ENCODE measurements at places on chromosomes 1 and 21. TPM values are rescaled to one million over a fixed set of nuclear protein-coding genes. Genes with fewer than 3 reads are reported as not detected.

Gene KANK4
- not detected for total RNA-seq

DNA sequence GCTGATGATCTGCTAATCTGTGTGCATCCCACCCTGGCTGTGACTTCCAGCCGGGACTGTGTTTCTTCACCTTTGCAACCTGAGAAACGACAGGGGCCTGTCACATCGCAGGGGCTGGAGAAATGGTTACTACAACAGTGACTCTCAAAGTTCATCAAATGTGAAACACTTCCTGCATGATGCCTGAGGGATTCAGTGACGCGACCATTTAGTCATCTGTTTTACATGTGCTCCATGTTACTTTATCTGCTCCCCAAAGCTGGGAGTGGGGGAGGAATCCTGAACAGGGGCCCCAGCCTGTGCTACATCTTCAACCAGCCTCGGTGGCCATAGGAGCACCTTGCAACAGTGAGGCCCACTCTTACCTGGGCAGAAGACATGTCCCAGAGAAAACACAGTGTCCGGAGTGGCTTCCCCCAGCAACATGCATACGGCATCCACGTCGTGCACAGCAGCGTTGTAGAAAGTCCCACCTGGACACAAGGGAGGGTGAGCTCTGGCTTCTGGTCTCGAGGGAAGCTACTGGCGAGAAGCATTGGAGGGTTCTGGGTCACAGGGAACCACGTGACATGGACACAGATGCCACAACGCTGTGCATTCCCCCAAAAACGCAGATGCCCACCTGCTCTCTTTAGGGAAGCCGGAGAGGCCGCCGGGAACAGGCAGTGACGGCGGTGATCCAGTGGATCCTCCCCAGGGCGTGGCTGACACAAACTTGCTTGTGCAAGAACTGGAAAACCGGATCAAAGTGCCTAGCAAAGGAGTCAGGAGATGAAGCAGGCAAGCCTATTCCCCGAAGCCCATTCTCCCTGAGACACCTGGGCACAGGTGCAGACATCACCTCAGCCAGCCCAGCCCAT, 9.6 kb upstream of the CCDC27 start:
- no peak for DNase-seq

Gene PFKFB2
- total RNA-seq = 3.6 TPM

Gene SUMO3
- 63.5 TPM for total RNA-seq

DNA sequence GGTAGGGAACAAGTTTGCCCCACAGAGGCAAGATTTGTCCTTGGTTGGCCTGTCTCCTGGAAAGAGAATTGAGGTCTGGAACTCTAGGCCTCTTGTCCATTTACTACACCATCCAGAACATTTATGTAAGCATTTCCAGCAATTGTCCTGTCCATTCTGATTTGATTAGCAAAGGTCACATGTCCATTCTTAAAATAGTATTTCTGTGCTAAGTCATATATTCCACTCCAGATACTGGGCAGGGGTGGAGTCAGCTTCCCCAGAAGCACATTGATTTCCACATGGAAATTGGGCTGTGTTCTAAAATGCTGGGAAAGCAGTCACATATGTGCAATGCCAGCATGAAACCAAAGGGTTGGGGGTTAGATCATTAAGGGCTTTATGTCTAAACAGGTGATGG, 21.5 kb upstream of the FMN2 start:
- no peak for DNase-seq

Gene KRTAP13-2
- total RNA-seq = not detected

DNA sequence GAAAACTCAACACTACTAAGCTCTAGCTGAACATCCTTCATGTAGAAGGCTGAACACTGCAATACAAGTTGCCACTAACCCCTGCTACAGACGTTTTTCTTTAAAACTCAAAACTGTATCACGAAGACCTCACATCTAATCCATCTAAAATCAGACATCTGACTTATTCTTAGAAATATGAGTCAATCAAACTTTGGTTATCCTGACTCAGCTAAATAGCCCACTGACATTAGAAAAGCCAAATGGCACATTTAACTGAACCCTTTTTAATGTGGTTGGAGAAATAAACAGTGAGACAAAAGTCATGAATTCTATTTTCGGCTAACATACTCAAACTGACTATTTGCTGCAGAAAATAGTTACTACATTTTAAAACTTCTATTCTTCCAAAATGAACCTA, 35.6 kb downstream of the WLS start:
- no peak for DNase-seq

- no peak for DNase-seq
Observed at GRCh38 chr1:102593276-102593675, 515.0 kb downstream of the COL11A1 start.

All from glutamatergic neuron (in vitro differentiated cells).